Left renal cortex interstitium (tissue), 4 donors: ENCODE measurements at places on chromosomes 12 and 14.

- DNase-seq, result no peak
Measured at GRCh38 chr12:124833693-124834122, 30.0 kb downstream of the SCARB1 start.

DNA sequence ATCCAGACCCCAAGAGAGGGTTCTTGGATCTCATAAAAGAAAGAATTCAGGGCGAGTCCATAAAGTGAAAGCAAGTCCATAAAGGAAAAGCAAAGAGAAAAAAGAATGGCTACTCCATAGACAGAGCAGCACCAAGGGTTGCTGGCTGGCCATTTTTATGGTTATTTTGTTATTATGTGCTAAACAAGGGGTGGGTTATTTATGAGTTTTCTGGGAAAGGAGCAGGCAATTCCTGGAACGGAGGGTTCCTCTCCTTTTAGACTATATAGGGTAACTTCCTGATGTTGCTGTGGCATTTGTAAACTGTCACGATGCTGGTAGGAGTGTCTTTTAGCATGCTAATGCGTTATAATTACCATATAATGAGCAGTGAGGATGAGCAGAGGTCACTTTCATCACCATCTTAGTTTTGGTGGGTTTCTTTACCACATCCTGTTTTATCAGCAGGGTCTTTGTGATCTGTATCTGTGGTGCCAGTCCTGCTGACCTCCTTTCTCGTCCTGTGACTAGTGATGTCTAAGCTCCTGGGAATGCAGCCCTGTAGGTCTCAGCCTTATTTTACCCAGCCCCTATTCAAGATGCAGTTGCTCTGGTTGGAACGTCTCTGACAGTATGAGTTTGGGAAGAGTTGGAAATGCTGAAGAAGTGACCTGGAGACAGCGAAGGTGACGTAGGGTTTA is 100.5 kb downstream of the ZNF664 start:
- no peak for DNase-seq

GRCh38 chr12:113466454-113467141 is 5.1 kb downstream of the LHX5 start:
- no peak for DNase-seq

GRCh38 chr12:57893431-57894353 is 47.2 kb upstream of the CTDSP2 start:
- DNase-seq, result peak; percentile 91

DNA sequence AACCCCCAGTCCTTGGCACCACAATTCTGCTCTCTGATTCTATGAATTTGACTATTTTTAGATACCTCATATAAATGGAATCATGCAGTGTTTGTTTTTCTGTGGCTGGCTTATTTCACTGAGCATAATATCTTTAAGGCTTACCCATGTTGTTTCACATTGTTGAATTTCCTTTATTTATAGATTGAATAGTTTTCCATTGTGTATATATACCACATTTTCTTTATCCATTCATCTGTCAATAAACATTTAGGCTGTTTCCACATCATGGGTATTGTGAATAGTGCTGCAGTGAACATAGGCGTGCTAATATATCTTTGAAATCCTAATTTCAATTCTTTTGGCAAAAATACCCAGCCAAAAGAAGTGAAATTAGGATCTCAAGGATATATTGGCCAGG is 126.7 kb upstream of the SLC38A2 start:
- no peak for DNase-seq

DNA sequence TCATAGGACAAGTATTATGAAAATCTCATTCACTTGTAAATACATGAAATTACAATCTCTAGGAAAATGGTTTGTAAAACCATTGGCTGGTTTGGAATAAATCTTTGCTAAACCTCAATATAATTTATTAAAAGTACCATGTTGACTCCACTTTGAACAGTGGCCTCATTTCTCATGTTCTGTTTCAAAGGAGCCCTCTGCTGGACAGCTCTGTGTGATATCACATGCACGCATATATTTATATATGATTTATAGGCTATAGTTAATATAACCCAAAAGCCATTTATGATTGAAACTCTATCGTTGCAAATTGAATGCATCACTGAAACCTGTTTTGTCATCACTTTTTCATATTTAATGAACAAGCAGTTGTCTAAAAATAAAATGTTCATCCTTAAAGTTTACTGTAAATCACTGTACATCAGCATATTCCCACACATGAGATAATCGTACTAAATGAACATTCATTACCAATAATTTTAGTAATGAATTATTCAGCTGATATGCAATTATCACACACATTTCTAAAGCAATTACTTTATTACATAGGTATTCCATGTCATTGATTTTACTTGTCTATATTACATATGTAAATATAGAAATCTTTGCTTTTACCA is 493.8 kb downstream of the NPAS3 start:
- no peak for DNase-seq

DNA sequence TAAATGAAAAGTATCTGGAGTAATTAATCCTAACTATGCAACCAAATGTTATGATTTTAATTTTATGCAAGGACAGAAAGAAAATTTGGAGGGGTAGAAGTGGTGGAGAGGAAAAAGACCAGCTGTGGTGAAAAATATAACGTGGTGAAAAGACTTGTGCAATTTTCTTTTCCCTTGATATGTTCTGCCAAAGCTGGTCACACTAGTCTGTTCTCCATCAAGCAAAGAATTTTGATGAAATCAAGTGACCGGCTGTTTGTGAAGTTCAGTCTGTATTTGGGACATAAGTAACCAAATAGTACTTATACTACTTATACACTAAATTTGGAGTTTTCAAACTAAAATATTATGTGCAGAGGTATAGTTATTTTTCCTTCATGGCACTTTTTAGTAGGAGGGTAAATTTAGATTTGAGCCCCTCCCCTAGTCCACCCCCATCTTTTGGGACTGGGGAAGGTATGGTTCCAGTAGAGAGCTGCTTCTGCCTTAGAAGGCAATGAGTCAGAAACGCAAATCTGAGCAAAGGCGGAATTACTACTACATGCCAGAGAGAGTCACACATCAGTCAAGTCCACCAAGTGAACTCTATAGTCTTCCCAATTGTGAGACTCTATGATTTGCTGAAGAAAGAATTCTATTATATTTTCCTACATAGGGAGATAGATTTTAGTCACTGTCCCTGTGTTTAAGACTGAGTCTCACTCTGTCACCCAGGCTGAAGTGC is 229.7 kb downstream of the SLC25A21 start:
- no peak for DNase-seq

- DNase-seq, result no peak
Measured at GRCh38 chr12:68814490-68815231, 6.7 kb downstream of the MDM2 start.

GRCh38 chr12:96811083-96811482 is 96.0 kb upstream of the NEDD1 start:
- DNase-seq, result no peak

GRCh38 chr14:61188978-61189808 is 91.9 kb downstream of the TMEM30B start:
- no peak for DNase-seq

GRCh38 chr12:47778881-47779280 is 5.8 kb downstream of the SLC48A1 start:
- DNase-seq, result no peak

DNA sequence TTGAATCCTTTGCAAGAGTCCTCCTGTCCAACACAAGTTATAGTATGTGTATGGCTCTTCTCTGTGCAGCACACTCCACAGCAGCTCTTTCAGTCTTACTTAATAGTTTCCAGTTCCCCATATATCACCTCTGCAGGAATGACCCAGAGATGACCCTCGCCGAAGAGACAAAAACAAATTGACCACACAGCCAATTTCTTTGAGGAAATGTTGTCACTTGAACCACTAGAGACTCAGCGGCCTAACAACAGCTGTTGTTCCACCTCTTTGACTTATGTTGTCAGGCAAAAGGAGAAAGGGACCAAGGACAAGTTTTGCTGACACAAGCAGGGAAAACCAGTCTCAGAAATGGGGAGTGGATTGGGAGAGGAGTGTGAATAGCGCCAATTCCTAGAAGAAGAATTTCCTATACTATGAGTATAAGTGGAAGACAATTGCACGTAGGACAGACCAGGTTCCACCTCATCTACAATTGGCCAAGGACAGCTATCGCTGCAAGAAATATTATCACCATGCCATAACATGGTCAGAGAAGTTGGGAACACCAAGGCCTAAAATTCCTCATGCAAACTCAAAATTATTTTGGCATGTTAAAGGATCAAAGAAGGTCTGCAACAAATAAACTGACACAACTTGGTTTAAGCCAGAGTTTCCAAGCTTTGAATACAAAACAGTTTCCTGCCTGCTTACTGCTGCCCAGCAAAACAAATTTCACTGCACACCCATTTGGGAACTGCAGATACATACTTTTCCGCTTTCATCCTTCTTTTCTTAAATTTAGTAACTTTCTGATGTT is 41.7 kb upstream of the ITPR2 start:
- no peak for DNase-seq

- DNase-seq, result no peak
Measured at GRCh38 chr12:123232472-123232806, 502 bp downstream of the MPHOSPH9 start.

DNA sequence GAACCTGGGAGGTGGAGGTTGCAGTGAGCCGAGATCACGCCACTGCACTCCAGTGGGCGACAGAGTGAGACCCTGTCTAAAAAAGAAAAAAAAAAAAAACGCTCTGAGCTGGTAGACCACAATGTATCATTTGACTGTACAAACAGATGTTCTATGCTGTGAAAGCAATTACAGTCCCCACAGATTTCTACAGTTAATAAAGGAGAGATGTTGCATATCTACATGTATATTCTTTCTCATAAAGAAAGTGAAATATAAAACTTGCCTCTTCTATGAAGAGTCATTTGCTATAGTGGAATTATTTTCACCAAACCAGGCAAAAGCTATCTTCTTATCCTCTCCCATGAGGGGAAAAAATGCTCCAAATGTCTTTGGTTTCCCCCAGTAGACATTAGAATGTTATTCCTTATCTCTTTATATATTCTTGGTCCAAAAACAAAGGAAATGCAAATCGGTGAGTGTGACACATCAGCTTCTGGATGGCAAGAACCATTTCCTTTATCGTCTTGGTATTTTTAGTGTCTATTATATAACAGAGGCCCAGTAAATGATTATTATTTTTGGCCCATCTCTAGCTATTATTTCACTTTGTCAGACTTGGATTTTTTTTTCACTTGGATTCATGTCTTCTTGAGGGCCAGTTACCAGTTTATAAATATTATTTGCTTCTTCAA is 230.4 kb downstream of the SSPN start:
- DNase-seq, result no peak

DNA sequence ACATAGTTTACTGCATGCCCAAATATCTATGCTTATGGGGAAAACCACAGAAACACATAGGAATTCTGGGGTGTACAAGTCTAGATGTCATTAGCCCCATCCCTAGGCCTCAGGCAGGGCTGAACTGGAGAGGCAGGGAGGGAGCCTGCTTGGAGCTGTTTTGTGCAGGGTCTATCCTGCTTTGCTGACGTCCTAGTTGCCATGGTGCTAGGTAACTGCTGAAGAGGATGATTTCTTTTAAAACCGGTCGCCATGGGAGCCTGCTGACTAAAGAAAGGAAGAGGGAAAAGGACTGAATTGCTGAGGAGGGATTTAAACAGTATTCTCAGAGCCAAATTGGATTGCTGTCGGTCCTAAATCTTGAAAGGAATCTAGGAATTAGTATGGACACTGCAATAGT is 10.7 kb downstream of the GPR19 start:
- no peak for DNase-seq

- no peak for DNase-seq
Measured at GRCh38 chr14:57583396-57583795, 89.7 kb upstream of the CCDC198 start.

DNA sequence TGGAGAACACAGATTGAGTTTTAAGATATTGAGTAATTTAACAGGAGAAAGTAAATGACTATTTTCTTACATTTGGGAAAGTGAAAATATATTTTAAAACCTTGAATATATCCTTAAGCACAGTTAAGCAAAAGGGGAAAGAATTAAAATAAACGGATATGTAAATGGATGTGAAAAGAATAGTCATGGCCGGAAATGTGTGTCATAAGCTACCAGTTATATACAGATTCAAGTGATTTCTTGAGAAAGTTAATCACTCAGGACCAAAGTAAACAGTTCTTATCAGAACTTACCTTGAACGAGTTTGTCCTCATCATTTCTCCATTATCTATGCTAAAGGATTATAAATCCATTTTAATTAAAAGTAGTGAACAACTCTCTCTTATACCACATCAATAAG is 33.4 kb downstream of the C12orf75 start:
- DNase-seq, result no peak

DNA sequence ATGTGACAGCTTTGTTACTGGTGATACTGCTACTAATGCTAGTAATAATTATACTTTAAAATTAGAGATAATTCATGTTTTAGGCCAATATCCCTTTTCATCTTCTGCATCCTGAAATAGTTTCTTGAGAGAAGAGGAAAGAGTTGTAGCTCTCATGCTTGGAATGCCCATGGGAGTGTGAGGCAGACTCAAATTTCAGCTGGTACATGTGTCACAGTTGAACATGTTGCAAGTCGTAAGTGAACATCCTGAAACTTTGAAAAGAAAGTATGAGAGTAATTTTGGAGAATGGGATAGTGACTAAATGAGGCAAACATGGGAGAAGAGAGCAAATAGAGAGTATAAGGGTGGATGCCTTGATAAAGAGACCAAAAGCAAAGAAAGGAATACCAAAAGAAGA is 168.0 kb downstream of the TMTC3 start:
- no peak for DNase-seq

- DNase-seq, result no peak
Measured at GRCh38 chr12:30047516-30048254, 263.9 kb upstream of the TMTC1 start.

DNA sequence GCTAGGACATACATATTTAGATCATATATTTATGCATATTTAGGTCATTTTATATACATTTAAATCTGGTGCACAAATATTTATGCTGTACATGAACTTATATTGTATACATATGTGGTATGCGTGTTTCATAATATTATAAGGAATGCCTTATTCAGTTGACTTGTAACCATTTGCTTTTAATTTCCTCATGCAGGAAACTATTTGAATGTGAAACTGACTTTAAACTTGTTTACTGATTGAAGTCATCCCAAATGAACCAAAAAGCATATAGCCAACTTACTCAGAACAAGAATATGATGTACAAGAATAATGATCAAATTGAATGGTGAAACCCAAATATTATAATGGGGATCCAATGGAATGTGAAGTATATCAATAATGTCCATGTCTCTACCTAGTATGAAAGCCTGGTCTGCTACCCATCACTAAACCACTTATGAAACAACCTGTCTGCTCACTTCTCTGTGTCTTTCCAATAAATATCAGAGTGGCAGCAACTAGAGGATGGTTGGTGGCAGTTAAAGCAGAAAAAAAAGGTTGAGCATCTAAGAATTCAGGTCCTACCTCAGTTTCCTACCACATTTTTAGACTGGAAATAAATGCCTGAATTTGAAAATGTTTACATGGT is 38.3 kb downstream of the RPS6KA5 start:
- no peak for DNase-seq
